ENCODE measurements at places on chromosomes 12 and 14.

DNA sequence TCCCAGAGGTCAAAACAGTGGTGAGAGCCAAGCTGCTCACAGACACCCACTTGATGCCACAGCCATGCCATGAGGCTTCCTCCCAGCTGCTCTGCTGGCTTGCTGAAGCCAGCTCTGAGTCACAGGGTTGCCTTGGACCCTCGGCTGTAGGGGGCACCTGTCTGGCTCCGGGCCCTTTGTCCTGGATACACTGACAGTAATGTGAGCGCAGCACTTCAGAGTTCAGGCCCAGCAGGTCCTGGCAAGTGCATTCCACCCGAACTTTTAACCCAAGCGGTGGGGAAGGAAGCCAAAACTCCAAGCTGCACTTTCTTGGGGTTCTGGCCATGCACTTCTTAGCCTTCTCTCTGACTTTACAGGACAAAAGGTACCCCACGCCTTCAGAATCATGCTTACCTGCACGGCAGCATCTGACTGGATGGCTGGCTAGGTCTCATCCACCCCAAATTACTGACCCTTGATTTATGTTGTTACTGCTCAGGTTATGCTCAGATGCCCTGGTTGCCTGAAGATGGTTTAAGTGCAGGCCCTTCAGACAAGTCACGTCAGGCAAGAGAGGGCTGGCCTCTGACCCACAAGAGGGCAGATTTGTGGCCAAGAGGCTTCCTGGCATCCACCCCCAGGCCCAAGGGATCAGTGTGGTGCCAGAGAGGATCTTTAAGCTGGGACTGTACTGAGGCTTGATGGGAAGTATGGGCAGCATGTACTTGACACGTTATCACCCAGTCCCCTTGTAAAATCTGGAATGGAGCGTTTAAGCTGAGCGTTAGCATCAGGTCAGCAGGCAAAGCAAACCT is 24.8 kb downstream of the SLC25A29 start:
- DNase-seq: no peak

DNA sequence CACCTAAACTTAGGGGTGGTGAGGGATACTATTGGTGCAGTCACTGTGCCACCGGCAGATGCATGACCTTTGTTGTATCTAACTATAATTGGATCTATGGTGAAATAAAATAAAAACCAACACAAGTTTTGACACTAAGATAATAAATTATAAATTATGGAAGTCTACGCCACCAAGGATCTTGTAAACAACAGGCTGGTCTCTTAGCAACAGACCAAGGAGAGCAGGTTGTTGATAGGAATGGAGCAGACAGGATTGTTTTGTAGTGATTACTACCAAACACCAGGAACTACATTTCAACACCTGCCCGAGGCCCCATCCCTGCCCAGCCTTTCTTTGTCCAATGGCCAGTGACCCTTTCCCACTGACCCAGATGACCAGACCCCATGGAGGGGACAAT is 1178.0 kb downstream of the VRK1 start:
- DNase-seq: no peak

DNA sequence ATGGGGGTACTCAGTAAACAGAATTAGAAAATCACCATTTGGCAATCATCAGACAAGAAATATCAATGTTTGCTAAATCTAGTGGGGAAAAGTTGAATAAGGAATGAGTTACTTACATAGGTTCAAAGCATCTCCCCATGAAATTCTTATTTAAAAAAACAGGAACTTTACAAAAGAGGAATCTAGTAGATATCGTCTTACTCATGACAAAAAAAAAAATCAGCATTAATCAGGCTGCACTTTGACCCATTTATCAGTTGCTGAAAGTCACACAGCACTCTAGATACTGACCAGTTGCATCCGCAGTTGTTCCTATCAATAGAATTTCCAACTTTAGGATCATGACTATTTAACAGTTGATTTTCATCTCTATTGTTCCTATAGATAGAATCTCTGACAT is 5.8 kb upstream of the DICER1 start:
- no peak for DNase-seq

DNA sequence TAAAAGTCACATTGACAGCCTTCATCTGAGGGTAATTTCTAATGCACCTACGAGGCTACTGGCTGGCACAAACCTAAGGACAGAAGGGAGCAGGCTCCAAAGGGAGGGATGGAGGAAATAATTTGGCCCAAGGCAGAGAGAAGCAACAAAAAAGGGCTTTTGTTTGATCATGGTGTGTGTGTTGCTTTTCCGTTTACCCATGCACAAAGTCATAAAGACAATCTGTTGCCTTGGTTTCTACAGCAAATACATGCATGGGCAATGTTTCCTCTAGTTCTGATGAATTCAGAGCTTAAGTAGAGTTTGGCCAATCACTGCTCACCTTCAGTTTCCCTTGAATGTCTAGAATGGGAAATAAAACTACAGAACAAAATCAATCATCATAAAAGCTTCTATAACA is 262.5 kb upstream of the CAND1 start:
- DNase-seq: no peak

DNA sequence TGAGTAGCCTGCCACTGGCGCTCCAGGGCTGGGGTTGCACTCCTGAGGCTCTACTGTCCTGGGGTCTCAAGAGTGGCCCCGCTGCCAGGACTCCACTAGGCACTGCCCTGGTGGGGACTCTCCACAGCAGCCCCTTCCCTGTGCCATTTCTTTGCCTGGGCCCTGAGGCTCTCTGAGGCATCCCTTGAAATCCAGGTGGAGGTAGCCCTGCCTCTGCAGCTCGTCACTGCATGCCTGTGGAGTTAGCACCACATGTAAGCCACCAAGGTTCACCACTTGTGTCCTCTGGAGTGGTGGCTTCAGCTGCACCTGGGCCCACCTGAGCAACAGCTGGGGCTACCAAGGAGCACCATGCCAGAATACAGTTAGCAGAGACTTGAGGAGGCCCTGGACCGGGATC is 39.9 kb upstream of the BATF start:
- no peak for DNase-seq

DNA sequence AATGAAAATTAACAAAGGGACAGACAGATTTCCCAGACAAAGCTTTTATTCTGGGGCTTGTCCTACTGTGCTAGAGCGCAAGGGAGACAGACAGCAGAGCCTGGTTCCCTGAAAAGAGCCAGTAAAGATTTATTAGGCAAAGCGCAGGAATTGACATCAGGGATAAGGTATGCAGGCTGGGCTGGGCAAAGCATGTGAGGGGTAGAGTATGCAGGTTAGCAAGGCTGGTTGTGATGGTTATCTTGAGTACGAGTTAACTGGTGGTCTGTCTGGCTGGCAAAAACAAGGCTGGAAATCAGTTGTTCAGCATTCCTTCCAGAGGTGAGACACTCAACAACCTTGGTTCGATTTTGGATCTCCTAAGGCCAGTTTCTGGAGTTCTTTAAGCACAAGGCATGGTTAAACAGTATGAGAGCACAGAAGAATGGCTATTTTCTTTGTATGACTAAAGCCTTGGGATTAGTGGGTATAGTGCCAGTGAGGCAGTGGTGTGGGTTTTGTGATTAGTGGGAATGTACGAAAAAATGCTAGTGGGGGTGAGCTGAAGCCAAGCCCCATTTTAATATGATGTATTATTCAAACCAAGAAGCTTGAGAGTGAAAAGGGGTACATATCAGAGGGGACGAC is 30.9 kb downstream of the BTBD7 start:
- DNase-seq: no peak

Measured in GM12892 (cell line).